ENCODE measurements at places on chromosomes 4 and X. TPM values are rescaled to one million over a fixed set of nuclear protein-coding genes. Genes with fewer than 3 reads are reported as not detected.

GRCh38 chr4:174554231-174554728 lies 32.0 kb upstream of the HPGD start:
- no peak overlapping the region for H3K27ac ChIP-seq
- H3K36me3 ChIP-seq = no peaks in the 10 kb centered on the region
- no peaks in the 10 kb centered on the region for H3K4me1 ChIP-seq
- no peaks in the 10 kb centered on the region for H3K27me3 ChIP-seq

- H3K27ac ChIP-seq = no peak overlapping the region
- no peaks in the 10 kb centered on the region for H3K36me3 ChIP-seq
- no peaks in the 10 kb centered on the region for H3K4me1 ChIP-seq
These were observed 631.9 kb downstream of the ADGRL3 start for GRCh38 chr4:61831987-61832386.

DNA sequence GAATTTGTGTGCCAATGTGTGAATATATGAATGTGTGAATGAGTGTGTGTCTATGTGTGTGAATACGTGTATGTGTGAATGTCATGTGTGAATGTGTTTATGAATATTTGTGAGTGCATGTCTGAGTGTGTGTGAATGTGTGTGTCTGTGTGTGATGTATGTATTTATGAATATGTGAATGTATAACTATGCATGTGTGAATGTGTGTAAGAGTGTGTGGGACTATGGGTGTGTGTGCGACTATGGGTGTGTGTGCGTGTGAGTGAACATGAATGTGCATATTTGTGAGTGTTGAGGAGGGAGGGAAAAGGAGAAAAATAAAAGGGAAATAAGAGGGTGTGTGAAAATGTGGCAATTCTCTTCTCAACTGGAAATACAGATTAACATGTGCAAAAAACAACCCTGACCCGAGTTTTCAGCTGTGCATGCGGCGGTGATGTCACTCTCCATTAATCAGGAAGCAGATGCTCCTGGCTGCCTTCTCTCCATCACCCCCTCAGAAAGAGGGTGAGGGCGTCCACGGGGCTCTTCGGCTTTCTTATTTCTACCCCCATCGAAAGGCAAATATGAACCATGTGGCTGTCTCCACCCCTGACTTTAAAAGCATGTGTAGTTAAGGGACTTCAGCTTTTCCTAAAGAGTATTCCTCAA lies 219.8 kb downstream of the MAML3 start:
- H3K4me3 ChIP-seq = no peak overlapping the region
- no peaks in the 10 kb centered on the region for H3K36me3 ChIP-seq
- no peak overlapping the region for H3K27ac ChIP-seq
- no peak for DNase-seq
- H3K4me1 ChIP-seq = no peaks in the 10 kb centered on the region
- peaks cover 5% of the 10 kb centered on the region for H3K27me3 ChIP-seq

GRCh38 chr4:6043843-6044242 lies 25.6 kb upstream of the C4orf50 start:
- H3K36me3 ChIP-seq = no peaks in the 10 kb centered on the region
- no peak for DNase-seq
- H3K4me3 ChIP-seq = no peak overlapping the region

- H3K36me3 ChIP-seq = peaks cover 14% of the 10 kb centered on the region
- H3K27me3 ChIP-seq = no peaks in the 10 kb centered on the region
- no peak for DNase-seq
These were observed 228.4 kb downstream of the DHRSX start for GRCh38 chrX:2272337-2272736.

DNA sequence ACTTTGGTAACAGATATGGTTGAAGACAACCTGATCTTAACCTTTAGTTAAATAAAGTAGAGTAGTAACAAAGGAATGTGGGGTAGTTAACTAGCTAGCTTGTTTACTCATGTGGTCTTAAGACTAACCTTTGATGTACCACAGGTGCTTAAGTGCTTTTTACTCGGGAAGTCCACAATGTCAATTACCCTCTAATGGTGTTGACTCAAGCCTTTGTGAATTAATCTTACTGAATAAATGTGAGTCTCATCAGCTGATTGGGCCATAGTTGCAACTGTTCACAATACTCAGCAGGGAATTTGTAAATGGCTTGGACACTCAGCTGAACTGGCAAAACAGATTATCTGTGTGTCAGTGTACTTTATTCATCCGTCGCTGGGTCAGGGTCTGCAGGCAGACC lies 119.0 kb upstream of the UGT8 start:
- no peaks in the 10 kb centered on the region for H3K36me3 ChIP-seq
- H3K4me3 ChIP-seq = no peak overlapping the region
- H3K27ac ChIP-seq = no peak overlapping the region
- no peaks in the 10 kb centered on the region for H3K27me3 ChIP-seq
- no peak for DNase-seq
- no peaks in the 10 kb centered on the region for H3K4me1 ChIP-seq

- H3K27ac ChIP-seq = no peak overlapping the region
- no peak overlapping the region for H3K4me3 ChIP-seq
- DNase-seq = no peak
- no peaks in the 10 kb centered on the region for H3K36me3 ChIP-seq
- no peaks in the 10 kb centered on the region for H3K27me3 ChIP-seq
These were observed 79.6 kb upstream of the SPANXN2 start for GRCh38 chrX:143800150-143800549.

DNA sequence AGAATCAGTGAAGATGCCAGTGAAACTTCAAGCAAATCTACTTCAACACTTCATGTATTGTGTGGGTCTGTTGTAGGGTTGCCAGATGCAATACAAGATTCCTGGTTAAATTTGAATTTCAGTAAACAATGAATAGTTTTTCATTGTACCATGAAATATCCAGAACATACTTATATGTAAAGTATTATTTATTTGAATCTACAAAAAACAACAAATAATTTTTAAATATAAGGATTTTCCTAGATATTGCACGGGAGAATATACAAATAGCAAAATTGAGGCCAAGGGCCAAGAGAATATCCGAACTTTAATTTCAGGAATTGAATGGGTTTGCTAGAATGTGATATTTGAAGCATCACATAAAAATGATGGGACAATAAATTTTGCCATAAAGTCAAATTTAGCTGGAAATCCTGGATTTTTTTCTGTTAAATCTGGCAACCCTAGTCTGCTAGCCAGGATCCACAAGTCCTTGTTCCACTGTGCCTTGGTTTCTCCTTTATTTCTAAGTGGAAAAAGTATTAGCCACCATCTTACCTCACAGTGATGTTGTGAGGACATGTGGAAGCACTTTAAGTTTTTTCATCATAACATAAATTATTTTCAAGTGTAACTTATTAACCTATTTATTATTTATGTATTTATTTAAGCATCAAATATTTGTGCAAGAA lies 2.3 kb downstream of the CXCL8 start:
- no peaks in the 10 kb centered on the region for H3K4me1 ChIP-seq
- peaks cover 3% of the 10 kb centered on the region for H3K27me3 ChIP-seq
- DNase-seq = no peak
- H3K27ac ChIP-seq = no peak overlapping the region
- H3K4me3 ChIP-seq = no peak overlapping the region

- no peak overlapping the region for H3K27ac ChIP-seq
- peaks cover 4% of the 10 kb centered on the region for H3K27me3 ChIP-seq
- peaks cover 15% of the 10 kb centered on the region for H3K4me1 ChIP-seq
- no peak for DNase-seq
- H3K36me3 ChIP-seq = no peaks in the 10 kb centered on the region
These were observed 8.7 kb upstream of the SLAIN2 start for GRCh38 chr4:48332661-48333060.

GRCh38 chr4:136562834-136563233 lies 969.5 kb downstream of the PCDH18 start:
- no peaks in the 10 kb centered on the region for H3K27me3 ChIP-seq
- no peak overlapping the region for H3K4me3 ChIP-seq
- H3K36me3 ChIP-seq = no peaks in the 10 kb centered on the region
- no peaks in the 10 kb centered on the region for H3K4me1 ChIP-seq
- H3K27ac ChIP-seq = no peak overlapping the region
- DNase-seq = no peak

DNA sequence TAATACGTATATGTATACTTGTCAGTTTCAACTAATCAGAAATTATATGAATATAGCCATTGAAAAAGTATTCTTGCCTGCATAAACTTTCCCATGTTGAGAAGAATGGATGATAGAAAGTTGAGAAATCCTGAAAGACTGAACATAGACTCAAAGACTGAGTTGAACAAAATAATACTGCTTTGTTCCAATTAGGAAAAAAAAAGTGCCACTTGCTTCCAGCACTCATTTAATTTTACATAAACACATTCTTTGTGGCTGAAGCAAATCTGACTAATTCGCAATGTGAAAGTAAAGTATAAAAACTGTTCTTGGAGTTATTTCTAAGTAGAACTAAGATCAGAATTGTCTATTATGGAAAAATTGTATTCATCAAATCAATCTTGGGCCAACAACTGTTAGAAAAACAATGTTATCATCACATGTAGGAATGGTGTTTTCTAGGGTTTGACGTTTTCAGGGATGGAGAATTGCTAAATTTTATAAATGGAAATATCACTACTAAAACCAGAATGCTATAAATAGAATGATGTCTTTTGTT lies 2334.6 kb downstream of the PCDH7 start:
- H3K27me3 ChIP-seq = no peaks in the 10 kb centered on the region
- no peak overlapping the region for H3K27ac ChIP-seq
- no peaks in the 10 kb centered on the region for H3K4me1 ChIP-seq
- no peak overlapping the region for H3K4me3 ChIP-seq
- no peak for DNase-seq
- H3K36me3 ChIP-seq = no peaks in the 10 kb centered on the region

- no peaks in the 10 kb centered on the region for H3K27me3 ChIP-seq
- H3K4me3 ChIP-seq = no peak overlapping the region
- no peak for DNase-seq
- no peaks in the 10 kb centered on the region for H3K4me1 ChIP-seq
- H3K36me3 ChIP-seq = no peaks in the 10 kb centered on the region
- no peak overlapping the region for H3K27ac ChIP-seq
These were observed 857.2 kb upstream of the INTU start for GRCh38 chr4:126775485-126776106.

- no peaks in the 10 kb centered on the region for H3K27me3 ChIP-seq
- H3K4me3 ChIP-seq = no peak overlapping the region
- H3K36me3 ChIP-seq = no peaks in the 10 kb centered on the region
- no peaks in the 10 kb centered on the region for H3K4me1 ChIP-seq
- no peak for DNase-seq
- H3K27ac ChIP-seq = no peak overlapping the region
These were observed 193.1 kb downstream of the LDB2 start for GRCh38 chr4:16705341-16705740.

DNA sequence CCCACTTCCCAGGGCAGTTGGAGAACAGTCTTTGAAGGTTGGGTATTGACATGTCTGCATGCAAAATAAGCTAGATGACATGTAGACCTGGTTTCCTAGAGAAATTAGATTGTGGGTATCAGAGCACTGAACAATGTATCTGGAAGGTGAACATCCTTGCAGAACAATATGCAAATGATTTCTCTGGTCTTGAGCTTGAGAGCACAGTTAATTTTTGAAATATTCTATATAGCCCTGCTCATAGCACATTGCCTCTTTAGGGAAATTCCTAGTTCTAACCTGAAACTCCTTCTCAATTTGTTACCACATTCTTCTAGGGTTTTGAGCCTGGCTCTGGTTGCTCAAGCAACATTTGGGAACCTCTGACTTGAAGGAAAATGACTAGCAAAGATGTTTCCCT lies 41.6 kb upstream of the LAS1L start:
- DNase-seq = no peak
- H3K27ac ChIP-seq = no peak overlapping the region
- no peaks in the 10 kb centered on the region for H3K4me1 ChIP-seq
- no peaks in the 10 kb centered on the region for H3K27me3 ChIP-seq
- H3K4me3 ChIP-seq = no peak overlapping the region

- H3K4me3 ChIP-seq = no peak overlapping the region
- H3K27me3 ChIP-seq = peaks cover 2% of the 10 kb centered on the region
- H3K4me1 ChIP-seq = no peaks in the 10 kb centered on the region
- H3K36me3 ChIP-seq = no peaks in the 10 kb centered on the region
- DNase-seq = no peak
- H3K27ac ChIP-seq = no peak overlapping the region
These were observed 60.7 kb upstream of the FAM9A start for GRCh38 chrX:8861908-8862307.

- no peaks in the 10 kb centered on the region for H3K36me3 ChIP-seq
- no peaks in the 10 kb centered on the region for H3K4me1 ChIP-seq
- no peaks in the 10 kb centered on the region for H3K27me3 ChIP-seq
- H3K27ac ChIP-seq = no peak overlapping the region
- H3K4me3 ChIP-seq = no peak overlapping the region
These were observed 22.1 kb downstream of the YIPF7 start for GRCh38 chr4:44629280-44629866.

DNA sequence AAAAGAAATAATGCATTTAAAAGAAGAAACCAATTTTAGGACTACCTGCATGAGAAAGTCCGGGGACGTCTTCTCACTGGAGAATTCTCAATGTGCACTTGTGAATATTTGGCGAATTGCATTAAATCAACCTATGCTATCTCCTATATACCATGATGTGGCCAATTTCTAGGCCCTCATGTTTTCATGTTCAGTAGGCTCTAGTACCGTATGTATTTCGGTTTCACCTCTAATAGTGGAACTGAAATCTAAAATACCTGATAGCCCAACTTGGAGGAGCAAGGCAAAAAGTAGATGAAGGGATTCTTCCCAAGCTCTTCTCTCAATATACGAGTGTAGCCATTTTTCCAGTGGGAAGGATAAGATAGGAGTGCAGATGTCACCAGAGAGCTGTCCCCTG lies 11.4 kb upstream of the FGF2 start:
- peaks cover 21% of the 10 kb centered on the region for H3K27me3 ChIP-seq
- H3K27ac ChIP-seq = no peak overlapping the region
- no peaks in the 10 kb centered on the region for H3K36me3 ChIP-seq
- peaks cover 2% of the 10 kb centered on the region for H3K4me1 ChIP-seq
- DNase-seq = no peak

GRCh38 chrX:2314831-2315365 lies 185.9 kb downstream of the DHRSX start:
- no peak overlapping the region for H3K27ac ChIP-seq
- no peaks in the 10 kb centered on the region for H3K4me1 ChIP-seq
- DNase-seq = no peak
- no peaks in the 10 kb centered on the region for H3K27me3 ChIP-seq
- H3K36me3 ChIP-seq = peaks cover 4% of the 10 kb centered on the region

DNA sequence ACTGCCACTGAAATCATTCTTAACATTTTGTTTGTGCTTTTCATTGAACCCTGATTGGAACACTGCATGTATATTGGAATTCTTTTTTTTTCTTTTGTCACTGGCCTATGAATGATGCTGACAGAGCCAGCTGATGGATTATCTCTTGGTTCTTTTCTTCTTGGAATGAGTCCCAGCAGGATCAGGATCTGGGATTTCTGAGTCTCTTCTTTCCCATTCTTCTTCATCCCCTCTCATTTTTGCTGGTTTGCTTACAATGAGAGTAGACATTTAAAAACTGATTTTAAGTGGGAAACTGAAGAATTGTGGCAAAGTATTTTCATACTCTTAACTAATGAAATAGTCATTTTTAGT lies 9.0 kb downstream of the DCUN1D4 start:
- peaks cover 15% of the 10 kb centered on the region for H3K4me1 ChIP-seq

Gene NOX1
- total RNA-seq = not detected

Gene KCNE5
- total RNA-seq = 0.21 TPM

Gene PRKG2
- 0.26 TPM for total RNA-seq

Gene TMEM154
- total RNA-seq = 20.0 TPM

Gene BLTP1
- total RNA-seq = 35.4 TPM

Gene TMEM150C
- total RNA-seq = not detected
